ENCODE measurements at places on chromosomes 1 and 21. TPM values are rescaled to one million over a fixed set of nuclear protein-coding genes. Genes with fewer than 3 reads are reported as not detected.

The PIK3R3 gene
- polyA plus RNA-seq = 25.0 TPM

DNA sequence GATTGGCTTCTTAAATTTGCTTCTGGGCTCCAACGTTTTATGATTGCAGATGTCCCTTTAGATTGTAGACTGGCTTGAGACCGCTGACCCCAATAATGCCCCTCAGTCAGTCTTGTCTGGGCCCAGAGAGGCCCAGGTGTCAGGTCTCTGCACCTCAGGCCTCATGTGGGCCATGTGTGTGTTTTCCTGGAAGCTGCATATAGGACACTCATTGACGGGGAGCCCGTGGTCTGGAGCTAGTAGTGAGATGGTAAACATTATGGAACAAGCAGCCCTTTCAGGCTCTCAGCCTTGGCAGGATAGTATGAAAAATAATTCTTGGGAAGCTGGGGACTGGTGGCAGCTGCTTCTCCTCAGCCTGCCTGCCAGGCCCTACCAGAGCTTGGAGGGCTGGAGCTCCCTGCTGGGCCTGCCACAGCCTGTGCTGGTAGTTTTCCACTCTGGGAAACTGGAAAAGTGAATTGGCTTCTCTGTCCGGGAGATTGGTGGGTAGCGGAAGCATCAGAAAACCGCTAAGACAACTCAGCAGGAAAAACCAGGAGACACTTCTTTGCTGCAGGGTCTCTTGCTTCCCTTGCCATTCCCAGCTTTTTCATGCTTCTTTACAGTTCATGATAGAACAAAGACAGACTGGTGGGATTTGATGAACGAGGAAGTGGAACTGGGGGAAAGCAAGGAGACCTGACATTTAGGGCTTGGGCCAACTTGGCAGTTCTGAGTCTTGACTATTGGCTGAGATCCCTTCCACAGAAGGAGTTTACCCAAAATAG, 57.8 kb upstream of the HSD17B7 start:
- DNase-seq = no peak

DNA sequence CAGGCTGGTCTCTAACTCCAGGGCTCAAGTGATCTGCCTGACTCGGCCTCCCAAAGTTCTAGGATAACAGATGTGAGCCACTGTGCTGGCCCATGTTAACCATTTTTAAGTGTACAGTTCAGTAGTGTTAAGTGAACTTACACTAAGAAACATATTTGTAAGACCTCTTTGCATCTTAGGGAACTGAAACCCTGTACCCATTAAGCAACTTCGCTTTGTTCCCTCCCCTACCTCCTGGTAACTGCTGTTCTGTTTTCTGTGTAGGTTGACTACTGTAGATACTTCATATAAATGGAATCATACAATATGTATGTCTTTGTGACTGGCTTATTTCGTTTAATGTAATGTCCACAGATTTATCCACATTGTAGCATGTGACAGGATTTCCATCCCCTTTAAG, 11.0 kb downstream of the NUDC start:
- no peak for DNase-seq

The DDI2 gene
- polyA plus RNA-seq = 16.8 TPM

The CD247 gene
- polyA plus RNA-seq = 0.31 TPM

DNA sequence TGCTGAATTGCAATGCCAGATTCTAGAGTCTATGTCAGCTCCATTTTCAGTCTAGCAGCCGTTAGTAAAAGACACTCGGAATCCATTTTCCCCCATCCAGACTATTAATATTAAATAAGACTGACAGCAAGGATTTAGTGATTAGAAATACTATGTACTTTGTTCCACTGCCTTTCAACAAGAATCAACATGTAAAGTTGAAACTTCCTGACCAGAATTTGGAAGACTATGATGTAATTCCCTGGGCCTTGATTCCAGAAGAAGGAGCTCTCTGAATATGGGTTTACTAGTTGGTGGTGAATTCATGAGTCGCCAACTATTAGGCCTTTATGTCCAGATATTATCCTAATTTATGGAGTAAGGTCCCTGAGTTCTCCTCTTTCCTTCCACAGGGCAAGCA, 24.8 kb downstream of the KDM1A start:
- DNase-seq = no peak

The SLC45A3 gene
- 10.5 TPM for polyA plus RNA-seq

The MEX3A gene
- polyA plus RNA-seq = 43.2 TPM

The DYRK3 gene
- 8.4 TPM for polyA plus RNA-seq

GRCh38 chr1:213968146-213968825, 19.5 kb upstream of the PROX1 start:
- DNase-seq = no peak

GRCh38 chr1:225486856-225487255, 59.0 kb upstream of the LBR start:
- DNase-seq = no peak

DNA sequence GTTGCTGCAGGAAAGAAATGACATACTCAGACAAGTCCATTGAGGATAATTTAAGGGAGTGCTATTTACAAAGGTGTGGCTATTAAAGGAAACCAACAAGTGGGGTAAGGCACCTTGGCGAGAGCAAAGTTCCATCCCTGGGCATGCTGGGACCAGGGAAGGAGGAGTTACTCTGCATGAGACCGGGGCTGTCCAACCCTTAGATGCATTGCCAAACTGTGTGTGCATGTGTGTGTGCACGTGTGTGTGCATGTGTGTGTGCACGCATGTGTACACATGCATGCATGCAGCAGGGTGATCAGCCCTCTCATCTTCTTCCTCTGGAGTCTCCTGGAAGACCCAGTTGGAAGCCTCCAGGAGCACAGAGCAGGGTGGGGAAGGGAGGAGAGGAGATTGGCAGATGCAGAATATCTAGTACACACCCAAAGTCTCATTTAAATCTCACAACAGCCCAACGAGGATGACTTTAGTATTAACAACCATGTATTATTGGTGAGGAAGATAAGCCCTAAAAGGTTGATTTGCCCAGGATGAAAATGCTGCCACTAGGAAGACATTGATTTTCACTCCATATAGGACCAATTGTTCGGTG, 72.2 kb upstream of the CD34 start:
- DNase-seq = no peak

The PGLYRP4 gene
- polyA plus RNA-seq = not detected

GRCh38 chr1:96038636-96039035, 682.9 kb upstream of the PTBP2 start:
- DNase-seq = no peak

- DNase-seq = no peak
Observed at GRCh38 chr1:48760857-48761256, 15.8 kb downstream of the BEND5 start.

DNA sequence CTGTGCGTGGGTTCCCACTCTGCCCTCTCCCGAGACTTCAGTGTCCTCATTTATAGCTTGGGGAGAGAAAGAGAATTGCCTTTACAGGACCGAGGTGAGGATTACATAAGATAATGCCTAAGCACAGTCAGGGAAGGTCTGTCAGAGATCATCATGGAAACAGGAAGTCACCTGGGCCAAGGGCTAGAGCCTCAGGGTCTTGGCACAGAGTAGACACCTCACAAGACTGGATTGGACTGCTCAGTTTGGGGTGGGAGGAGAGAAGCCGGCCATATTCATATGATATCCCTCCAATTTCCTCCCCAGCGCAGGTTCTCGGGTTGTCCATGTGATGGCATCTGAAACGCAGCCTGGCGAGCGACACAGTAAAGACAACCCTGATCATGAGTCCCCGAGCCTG, 3.8 kb downstream of the CNR2 start:
- no peak for DNase-seq
